ENCODE measurements at places on chromosomes 6 and 20.

- no peak for DNase-seq
These were observed 6.4 kb upstream of the TRIM40 start for GRCh38 chr6:30129265-30130178.

DNA sequence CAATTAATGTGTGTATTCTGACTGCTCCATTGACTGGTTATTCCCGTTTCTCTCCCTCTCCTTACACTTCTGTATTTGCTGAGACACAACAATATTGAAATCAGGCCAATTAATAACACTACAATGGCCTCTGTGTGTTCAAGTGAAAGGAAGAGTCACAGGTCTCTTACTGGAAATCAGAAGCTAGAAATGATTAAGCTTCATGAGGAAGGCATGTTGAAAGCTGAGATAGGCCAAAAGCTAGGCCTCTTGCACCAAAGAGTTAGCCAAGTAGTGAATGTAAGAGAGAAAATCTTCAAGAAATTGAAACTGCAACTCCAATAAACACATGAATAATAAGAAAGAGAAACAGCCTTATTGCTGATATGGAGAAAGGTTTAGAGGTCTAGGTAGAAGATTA is 489.5 kb upstream of the CITED2 start:
- DNase-seq: no peak

- no peak for DNase-seq
These were observed 20.2 kb downstream of the MRPL14 start for GRCh38 chr6:44107017-44107416.

DNA sequence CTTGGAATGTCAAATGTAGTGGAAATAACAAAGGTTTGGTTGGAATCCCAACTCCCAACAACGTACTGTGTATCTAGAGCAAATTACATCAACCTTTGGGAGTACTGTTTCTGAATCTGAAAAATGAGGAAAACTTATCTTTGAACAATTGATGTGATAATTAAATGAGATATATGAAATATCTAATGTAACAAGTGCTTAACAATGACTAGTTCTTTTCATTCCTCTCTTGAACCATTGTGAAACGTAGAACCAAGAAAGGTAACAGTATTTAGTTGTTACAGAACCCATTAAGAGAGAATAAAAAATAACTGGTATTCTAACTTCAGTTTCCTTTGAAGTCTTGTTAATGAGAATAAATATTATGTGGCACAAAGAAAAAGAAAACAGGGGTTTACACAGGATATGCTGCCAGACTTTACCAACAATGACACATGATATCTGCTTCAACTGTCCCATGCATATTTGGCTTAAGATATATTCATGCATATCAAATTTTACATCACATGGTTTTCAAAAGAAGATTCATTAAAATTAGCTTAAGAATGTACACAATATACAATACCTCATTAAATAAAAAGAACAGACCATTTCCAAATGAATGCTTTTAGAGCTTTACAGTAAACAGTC is 111.8 kb downstream of the ATG5 start:
- DNase-seq: no peak

DNA sequence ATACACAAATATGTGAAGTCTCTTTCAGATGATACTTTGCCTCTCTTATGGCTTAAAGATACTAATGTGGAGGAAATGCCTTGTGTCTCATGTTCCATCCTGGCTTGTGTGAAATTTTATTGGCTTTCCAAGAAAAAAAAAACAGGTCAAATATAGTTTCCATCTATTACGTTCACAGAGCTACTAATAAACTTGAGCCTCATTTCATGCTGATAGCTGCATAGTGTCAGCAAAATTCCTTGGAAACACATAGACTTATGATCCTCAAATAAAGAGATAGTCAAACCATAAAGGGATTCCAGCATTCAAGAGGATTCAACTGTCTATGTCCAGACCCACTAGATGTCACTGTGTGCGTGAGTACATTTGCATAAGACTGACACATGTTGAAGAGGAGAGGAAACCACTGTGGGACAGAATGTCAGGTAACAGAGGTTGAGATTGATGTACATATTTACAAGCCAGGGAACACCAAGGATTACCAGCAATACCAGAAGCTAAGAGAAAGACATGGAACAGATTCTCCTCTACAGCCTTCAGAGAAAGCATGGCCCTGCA is 266.6 kb downstream of the COL12A1 start:
- no peak for DNase-seq

DNA sequence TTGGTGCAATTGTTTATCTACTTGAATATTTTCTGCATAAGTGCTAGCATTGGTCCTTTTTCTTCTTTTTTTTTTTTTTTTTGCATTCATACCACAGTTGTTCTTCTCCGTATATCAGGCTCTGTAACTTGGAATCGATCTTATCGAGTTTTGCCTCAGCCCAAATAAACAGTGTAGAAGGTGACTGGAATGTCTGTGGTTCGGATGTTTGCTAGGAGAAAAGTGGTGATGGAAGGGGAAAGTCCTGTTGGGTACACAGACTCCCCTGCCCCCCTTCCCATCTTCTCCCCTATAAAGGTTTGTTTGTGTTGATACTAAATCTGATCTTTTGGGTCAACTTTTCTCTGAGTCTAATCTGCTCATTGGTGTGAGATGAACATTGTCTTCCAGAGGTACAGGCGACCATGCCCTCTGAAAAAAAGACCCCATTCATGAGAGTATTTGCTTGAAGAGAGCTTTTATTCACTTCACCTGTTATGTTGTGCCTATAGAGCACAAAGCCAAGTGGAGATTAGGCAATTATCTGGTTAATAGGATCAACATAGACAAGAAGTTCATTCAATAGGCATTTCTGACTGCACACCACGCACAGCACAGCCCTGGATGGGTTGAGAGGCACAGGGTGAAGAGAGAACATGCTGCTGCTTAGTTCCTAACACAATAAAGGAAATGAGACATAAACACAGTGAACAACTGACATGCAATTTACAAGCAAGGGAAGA is 620.0 kb downstream of the PKHD1 start:
- DNase-seq: no peak

DNA sequence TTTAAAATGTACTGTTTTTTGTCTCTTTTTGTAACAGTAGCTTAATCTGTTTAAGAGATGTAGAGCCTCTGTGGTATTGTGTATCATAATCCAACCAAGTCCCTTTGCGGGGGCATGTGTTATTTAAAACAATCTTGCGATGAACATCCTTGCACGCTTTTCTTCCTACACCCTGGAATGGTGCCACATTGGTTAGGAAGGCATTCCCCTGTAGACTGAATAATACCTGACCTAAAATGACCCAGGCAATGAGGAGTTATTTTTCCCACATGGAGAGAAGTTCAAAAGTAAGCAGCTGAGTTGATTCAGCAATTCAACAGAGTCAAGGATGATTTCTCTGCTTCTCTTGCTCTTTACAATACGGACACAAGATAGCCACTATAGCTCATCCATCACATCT is 142.0 kb upstream of the PMEPA1 start:
- no peak for DNase-seq

DNA sequence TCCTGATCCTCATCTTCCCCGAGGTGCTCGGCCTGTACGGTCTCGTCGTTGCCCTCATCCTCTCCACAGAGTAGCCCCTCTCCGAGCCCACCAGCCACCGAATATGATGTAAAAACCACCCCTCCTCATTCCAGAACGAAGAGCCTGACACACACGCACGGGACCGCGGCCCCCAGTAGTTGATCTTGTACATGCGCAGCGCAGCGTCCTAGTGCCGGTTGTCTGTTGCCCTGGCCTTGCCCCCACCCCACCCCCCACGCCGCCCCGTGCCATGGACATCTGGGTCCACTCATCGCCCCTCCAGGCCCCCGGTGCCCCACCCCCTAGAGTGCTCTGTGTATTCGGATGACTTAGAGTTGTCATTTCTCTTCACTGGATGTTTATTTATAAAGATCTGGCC is 5.2 kb upstream of the PRPH2 start:
- DNase-seq: no peak

GRCh38 chr20:4108495-4109306 is 93.3 kb upstream of the RNF24 start:
- DNase-seq: peak; percentile 47

DNA sequence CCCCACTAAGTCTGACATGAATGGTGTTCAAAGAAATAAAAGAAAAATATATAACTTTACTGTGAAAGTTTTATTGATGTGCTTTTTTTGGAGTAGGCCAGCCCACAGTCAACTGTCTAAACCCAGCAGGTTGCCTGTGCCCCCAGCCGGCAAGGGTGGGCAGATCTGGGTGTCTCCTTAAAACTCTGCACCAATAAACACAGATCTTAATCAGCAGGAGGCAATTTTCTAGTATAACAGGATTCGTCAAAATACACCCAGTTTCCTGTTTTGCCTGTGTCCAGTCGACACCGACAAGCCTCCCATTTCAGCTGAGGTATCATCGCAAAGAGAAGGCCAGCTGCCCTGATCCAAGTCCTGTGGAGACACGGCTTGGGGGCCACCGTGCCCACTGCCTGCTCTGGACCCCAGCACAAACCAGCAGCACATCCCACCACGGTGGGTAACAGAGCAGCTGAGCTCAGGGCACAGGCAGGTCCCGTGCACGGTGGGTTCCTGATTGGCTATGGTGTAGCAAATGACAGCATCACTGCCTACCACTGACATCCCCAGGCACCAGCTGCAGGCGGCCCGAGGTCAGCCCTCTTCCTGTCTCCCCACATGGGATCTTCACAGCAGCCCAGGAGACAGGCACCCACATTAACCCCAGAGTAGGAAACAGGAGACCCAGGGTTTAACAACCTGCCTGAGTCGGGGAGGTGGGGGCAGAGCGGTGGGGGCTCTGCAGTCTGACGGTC is 15.7 kb downstream of the BMP7 start:
- DNase-seq: no peak
